ENCODE measurements at places on chromosomes 4 and X. TPM values are rescaled to one million over a fixed set of nuclear protein-coding genes. Genes with fewer than 3 reads are reported as not detected.

GRCh38 chrX:150848914-150849365 is 49.5 kb downstream of the CD99L2 start:
- no peak for DNase-seq

DNA sequence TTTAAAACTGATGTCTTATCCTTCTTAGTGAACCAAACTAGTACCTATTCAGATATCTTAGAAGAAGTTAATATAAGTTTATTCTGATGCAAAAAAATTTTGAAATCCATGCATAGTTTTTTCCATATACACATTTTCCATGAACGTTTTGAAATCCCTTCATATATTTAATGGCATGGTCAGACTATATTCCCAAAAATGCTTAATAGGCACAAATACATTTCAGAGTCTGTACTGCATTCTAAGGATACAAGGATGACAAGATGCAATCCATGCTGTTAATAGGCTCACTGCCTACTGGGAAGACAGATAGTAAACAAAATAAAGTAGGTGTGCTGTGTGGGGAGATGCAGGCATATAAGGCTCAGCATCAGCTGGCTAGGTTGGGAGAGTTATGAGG is 33.2 kb downstream of the PROM1 start:
- DNase-seq, result no peak

DNA sequence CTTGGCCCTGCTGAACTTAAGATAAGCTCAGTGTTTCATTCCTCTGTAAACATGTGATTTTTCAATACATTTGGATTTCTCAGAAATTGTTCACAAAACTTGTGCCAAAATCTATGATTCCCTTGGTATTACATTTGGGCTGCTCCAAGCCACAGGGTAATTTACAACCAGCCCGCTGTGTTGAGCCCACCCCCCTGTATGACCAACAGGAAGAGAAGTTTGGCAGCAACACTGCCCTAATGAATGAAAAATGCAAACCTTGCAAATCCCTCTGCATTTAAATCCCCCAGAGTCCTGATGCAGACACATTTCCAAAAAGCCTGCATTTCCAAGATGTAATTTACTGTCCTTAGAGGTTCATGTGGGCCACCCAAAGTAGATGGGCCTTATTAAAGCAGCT is 34.1 kb upstream of the GAB1 start:
- DNase-seq, result no peak

GRCh38 chr4:10606483-10607155 is 77.9 kb downstream of the CLNK start:
- DNase-seq, result no peak

DNA sequence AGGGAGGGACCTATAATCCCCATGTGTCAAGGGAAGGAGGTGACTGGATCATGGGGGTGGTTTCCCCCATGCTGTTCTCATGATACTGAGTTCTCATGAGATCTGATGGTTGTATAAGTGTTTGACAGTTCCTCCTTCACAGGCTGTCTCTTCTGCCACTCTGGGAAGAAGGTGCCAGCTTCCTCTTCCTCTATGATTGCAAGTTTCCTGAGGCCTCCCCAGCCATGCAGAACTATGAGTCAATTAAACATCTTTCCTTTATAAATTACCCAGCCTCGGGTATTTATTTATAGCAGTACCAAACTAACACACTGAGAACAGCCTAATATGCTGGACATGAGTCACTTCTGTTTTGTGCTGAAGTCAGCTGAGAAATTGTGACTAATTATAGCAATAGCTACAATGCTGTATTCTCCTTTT is 656.9 kb upstream of the CPEB2 start:
- no peak for DNase-seq

- DNase-seq, result no peak
Observed at GRCh38 chr4:185754961-185755360, 57.0 kb downstream of the SORBS2 start.

RAB39B gene
- total RNA-seq, result 36.4 TPM

STK26 gene
- 73.4 TPM for total RNA-seq

RASSF6 gene
- total RNA-seq, result not detected

Data from activated T-cell treated with anti-CD3 and anti-CD28 coated beads, Interleukin-2, amount 50 U/mL, for 72 hours (primary cell).